GM13977 (cell line): ENCODE measurements at places on chromosomes 2 and 18.

GRCh38 chr2:235002198-235003095, 50.6 kb downstream of the SH3BP4 start:
- no peak for DNase-seq

- DNase-seq, result no peak
Observed at GRCh38 chr18:44946529-44947113, 265.9 kb downstream of the SETBP1 start.

DNA sequence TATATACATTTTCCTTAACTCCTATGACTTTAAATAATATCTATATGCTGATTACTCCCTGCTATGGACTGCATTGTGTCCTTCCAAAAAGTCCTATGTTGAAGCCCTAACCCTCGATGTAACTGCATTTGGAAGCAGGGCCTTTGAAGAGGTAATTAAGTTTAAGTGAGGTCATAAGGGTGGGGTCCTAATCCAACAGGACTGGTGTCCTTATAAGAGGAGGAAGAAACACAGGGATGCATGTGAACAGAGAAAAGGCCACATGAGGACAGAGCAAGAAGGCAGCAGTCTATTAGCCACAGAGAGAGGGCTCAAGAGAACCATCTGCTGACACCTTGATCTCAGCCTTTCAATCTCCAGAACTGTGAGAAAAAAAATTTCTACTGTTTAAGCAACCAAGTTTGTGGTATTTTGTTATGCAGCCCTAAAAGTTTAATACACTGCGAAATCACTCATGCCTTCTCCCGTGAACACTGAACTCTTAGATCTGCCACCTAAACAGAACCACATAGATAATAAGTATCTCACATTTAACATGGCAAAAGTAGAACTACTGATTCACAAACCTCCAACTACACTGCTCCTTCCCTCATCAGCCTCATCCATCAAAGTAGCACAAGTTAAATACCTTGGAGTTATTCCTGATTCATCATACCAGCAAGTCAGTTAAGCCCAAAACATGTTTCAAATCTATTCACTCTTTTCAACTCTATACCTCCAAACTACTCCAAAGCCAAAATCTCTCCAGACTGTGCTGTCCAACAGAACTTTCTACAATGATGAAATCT, 65.4 kb downstream of the HIBCH start:
- DNase-seq, result no peak

DNA sequence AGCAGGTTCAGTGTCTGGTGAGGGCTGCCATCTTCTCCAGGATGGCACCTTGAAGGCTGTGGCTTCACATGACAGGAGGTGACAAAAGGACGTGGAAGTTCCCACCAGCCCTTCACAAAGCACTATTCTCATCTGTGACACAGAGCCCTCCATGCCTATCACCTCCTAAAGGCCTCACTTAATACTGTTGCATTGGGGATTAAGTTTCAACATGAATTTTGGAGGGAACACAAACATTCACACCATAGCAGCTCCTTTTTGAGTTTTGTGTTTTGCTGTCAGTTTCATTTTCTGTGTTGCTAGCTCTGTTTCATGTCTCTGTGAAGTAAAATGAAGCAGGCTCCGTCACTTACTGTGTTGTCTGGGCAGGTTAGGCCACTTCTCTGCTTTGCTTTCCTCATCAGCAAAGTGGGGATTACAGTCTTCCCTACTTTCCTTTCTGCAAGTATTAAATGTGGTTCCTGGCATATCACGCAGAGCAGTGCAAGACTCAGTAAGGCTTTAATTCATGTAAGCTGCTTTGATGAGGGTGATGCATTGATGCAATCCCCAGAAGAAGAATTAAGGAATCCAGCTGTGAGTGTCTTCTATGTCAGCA, 31.6 kb downstream of the LIMS1 start:
- no peak for DNase-seq

DNA sequence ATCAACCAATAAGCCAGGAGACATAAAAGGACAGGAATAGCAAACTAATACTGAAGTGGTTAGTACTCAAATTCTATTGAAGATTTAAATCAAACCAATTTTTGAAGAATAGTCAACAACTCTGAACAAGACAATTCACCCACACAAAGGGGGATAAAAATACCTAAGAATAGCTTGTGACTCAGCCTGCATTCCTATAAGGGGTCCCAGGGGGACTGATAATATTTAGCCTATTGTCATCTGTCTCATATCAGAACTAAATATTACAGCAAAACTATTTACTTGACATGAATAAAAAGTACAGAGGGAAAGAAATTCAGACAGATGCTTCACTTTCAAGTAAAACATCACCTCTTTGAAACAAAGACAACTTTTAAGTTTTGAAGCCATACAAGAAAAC, 7.7 kb downstream of the ITSN2 start:
- no peak for DNase-seq

DNA sequence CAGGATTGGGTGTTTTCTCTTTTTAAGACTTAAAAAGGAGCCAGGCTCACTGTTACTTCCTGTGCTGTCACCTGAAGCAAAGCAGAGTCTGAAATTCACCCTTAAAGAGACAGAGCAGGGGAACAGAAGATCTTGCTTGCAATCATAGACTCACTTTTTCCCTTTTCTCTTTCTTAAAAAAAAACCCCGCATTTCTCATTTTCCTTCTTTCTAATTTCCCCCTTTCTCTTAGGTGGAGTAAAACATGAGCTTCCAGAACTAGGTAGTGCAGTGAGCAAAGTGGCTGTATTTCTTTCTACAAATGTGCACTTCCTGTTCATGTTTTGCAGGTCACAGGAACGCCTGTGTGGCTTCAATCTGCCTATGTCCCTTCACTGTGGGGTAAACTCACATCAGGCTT, 381.2 kb downstream of the LPIN1 start:
- no peak for DNase-seq

GRCh38 chr2:236852977-236853374, 232.7 kb upstream of the COPS8 start:
- DNase-seq, result no peak

DNA sequence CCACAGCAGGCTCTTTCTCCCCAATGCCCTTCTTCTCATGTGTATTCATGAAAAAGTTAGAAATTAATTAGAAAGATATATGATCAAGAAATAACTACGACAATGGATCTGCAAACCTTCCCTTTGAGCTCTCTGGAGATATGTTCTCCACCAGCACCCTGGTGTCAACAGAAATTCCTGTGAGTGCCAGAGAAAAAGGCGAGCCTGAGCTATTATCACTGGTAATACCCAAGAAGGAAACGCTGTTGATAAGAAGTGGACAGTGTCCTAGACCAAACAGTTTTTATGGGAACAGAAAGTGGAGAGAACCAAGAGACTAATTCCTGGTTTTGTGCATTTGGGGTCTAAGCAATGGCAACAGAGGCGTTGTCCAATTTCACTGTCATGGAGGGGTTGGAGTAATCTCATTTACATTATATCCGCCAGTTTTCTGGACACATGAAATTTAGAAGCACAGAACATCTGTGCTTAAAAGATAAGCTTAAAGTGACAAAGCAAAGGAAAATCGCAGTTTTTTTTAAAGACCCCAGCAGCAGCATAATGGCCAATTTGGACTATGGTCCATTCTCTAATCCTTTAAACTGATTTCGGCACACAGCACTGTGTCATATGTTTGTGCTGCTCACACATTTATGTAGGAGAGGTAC, 47.2 kb upstream of the CDC42EP3 start:
- no peak for DNase-seq

DNA sequence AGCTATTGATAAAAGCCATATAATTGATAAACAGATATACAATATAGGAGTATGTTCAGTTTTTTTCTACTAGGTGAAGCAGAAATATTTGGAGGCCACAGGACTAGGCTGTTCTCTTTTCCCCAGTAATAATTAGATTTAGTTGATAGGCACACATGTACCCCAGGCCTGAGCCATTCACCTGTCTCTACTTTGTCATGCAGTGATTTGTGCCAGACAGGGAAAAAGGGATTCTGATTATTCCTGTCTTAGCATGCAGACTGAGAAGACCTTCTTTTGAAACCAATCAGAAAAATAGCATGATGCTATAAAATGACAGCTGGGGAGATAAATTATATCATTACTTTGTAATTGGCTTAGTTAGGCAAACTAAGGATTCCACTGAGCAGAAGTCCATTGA, 94.3 kb downstream of the DOCK10 start:
- DNase-seq, result no peak

GRCh38 chr2:101293544-101293943, 15.0 kb downstream of the RNF149 start:
- no peak for DNase-seq

- no peak for DNase-seq
Observed at GRCh38 chr2:224982226-224982625, 60.0 kb downstream of the DOCK10 start.

- no peak for DNase-seq
Observed at GRCh38 chr2:2321200-2321540, 9.9 kb downstream of the MYT1L start.

- DNase-seq, result no peak
Observed at GRCh38 chr18:8882632-8883408, 177.5 kb downstream of the MTCL1 start.

DNA sequence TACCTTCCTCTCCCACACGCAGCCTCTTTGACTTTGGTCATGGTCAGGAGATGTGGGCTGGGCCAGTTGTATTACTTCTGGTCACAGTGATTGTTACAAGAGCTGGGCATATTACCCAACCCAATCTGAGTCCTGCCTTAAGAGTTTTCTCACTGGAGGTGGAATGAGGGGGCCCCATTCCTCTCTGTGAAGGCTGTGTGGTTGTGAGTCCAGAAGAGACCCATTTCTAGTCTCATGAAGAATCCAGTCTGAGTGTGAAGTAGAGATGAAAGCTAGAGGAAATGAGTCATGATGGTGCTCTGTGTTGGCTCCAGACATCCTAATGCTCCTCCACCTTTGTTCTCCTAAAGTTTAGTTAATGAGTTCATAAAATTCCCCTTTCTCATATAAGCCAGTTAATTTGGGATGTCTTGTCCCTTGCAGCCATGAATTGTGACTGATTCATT, 50.8 kb upstream of the RASGRP3 start:
- no peak for DNase-seq

DNA sequence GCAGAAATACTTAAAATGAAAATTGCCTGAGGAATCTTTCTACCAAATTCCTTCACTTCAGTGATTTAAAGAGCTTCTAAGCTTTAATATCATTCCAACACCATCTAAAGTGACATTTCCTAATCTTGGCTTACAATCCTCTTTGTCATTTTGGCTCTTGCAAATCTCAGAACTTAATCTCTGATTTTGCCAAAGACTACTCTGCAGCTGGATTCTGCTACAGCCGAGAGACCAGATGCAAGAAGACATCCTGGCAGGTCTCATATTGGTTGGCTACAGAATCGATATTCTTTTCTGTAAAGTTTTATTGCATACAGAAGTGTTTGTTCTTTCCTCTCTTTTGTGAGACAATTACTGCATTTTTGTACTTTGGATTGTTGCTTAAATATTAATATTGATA, 716.5 kb upstream of the LRATD1 start:
- no peak for DNase-seq

GRCh38 chr2:133265432-133265949, 302.8 kb downstream of the NCKAP5 start:
- no peak for DNase-seq

GRCh38 chr2:1492711-1493430, 79.6 kb downstream of the TPO start:
- no peak for DNase-seq

DNA sequence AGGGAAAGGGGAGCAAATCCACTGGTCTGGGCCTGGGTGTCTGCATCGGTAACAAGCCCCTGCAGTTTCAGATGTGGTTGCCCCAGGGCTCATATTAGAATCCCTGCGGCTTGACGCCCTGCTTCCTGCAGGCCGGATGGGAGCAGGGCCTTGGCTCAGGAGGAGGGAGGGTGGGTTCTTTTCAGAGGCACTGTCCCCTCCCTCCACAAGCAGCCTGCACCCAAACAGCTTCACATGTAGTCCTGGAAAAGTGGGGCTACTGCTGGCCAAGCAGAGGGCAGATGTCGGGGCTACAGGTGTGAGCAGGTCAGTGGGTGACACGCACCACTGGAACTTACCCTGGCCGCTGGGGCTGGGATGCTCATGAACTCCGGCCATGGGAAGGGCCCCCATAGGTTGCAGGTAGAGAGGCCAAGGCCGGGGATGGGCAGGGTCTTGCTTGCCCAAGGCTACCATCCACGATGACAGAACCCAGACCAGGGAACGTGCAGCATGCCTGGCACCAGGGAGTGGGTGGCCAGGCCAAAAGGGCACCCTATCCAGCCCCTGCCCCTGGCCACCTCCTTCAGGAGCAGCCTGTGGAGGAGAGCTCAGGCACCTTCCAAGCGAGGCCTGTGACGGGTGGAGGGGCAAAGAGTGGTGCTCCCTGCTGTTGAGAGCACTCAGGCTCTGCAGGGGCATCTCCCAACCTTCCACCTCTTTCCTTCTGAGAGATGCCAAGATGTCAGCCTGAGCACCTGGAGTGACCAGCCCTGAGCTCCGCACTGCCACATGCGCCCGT, 16.8 kb downstream of the ARID5A start:
- DNase-seq, result peak; percentile 23

GRCh38 chr2:113176696-113177355, 3.1 kb downstream of the PSD4 start:
- no peak for DNase-seq

GRCh38 chr18:10315522-10315921, 138.9 kb upstream of the APCDD1 start:
- DNase-seq, result no peak

- no peak for DNase-seq
Observed at GRCh38 chr18:55893948-55894347, 306.0 kb upstream of the TCF4 start.

DNA sequence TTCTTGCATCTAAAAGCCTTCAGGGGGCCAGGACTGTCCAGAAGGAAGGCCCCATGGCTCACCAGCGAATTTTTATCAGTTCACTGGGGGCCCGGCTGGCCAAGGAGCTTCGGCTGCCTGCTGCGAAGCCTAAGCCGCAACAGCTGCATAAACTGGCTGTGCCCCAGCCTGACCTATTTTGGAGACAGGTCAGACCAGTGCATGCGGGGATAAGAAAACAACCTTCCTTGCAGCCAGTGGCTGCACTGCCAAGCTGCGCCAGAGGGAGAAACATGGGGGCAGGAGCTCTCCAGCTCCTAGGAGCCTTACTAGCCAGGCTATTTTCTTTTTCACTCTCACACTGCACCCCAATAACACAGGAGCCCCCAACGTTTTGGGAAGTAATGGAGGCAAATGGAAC, 15.2 kb downstream of the PAX3 start:
- no peak for DNase-seq

DNA sequence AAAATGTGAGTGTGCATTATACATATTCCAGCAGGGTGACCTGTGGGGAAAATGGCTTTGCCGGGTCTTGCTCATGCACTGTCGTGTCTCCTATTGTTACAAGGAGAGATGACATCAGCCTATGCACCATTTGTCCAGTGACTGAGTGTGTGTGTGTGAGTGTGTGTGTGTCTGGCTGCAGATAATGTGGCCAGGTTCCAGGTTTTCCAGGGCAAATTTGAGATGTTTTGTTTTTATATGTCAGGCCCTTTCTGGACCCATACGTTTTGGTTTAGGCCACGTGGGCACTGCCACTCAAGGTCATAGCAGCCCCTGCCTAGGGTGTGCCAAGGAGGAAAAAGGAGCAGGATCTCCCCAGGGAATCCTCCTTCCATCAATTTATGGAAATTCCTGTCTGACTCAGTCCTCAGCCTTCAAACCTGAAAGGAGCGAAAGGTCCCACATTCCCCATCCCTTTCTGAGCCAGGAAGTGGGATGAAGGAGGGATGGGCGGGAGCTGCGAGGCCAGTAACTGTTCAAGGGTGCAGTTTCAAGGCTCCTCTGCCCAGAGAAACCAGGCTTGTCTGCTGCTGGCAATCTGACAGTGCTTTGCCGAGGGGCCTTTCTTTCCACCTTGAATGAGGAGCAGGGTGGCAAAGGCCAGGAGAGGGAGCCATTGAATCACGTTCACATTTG, 93.0 kb upstream of the SMAD2 start:
- DNase-seq, result peak; percentile 49
